ENCODE measurements at places on chromosomes 12 and 14.

DNA sequence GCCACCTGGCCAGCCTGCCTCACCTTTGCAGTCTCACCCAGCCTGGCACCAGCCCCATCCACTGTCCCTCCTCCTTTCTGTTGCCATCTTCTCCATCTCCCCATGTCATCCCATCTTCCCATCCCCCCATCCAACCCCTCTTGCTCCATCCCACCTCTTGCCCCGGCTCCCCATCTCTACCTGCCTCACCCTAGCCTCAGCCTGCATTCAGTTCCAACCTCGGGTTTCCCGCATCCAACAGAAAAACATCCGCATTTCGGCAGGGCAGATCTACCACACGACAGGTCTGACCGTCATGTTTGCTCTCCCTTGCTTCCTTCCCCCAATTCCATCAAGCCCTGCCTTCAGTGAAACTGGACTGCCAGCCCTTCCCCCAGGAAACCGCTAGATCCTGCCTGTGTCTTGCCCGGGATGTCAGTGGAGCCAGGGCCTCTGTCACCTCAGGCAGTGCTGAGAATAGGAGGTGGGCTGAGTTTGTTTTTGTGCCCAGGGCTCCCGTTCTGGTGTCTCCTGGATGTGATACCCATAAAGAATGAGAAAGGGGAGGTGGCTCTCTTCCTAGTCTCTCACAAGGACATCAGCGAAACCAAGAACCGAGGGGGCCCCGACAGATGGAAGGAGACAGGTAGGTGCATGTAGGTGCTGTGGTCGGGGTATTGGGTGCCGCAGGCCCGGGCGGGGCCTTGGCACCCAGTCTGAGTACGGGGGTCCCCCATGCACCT lies 2.5 kb downstream of the KCNH3 start:
- no peak for DNase-seq

GRCh38 chr14:63966407-63966806 lies 113.6 kb downstream of the SYNE2 start:
- DNase-seq = no peak

- no peak for DNase-seq
Measured at GRCh38 chr12:69913526-69913925, 88.5 kb downstream of the MYRFL start.

GRCh38 chr14:83870546-83871270 lies 1659.2 kb upstream of the FLRT2 start:
- no peak for DNase-seq

DNA sequence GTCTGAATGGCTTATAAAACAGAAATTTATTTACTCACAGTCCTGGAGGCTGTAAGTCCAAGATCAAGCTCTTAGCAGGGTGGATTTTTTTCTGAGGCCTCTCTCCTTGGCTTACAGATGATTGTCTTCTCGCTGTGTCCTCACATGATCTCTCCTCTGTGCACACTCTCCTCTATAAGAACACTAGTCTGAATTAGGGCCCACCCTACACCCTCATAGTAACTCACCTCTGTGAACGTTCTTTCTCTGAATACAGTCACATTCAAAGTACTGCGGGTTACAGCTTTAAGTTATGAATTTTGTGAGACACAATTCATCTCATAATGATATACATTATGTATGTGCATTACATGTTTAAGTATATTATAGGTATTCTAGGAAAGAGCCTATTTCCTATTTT lies 135.7 kb upstream of the ATXN7L3B start:
- DNase-seq = no peak

- no peak for DNase-seq
Measured at GRCh38 chr12:18294889-18295288, 33.6 kb downstream of the PIK3C2G start.

GRCh38 chr14:101599234-101599885 lies 38.1 kb downstream of the DIO3 start:
- DNase-seq = no peak

DNA sequence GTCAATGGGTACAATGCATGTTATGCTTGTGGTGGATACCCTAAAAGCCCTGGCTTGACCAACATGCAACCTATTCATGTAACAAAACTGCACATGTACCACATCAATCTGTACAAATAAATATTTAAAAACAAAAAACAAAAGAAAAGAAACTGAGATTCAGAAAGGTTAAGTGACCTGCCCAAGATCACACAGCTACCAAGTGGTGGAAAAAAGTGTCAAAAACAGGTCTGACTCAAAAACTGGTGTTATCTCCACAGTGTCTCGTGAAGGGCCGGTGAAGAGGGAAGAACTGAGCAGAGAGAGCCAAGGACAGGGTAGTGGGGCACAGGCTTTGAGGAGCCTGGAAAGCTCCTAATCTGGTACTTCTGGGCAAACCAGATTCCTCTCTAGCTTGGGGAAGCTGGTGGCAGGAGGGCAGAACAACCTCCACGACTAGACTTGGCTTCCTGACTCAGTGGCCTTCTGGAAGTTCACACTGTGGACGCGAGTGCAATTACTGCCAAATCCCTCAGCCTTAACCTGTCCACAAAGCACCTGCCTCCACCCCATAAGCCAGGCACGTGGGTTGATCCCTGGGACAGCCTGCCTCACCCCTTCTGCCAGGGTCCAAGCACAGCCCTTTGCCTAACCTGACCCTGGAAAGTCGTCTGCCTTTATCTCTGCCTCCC lies 15.6 kb downstream of the ZBTB39 start:
- no peak for DNase-seq

DNA sequence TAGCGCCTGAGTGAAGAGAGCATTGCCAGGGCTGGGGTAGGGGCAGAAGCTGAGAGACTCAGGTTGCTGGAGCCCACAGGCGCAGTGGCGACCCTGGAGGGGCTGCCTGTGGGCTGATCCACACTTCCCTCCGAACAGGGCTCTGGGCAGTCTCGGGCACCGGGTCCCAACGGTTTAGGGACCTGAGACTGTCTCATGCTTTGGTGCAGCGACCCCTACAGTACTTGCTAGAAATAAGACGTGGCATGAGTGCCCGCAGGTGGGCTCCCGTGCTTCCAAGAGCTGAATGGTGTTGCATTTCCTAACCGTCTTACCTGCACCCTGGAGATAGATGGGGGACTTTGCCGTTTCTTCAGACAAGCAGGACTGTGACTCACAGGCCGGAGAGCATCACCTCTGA lies 57.4 kb downstream of the AACS start:
- DNase-seq = no peak

GRCh38 chr14:58898655-58899316 lies 261.0 kb downstream of the DACT1 start:
- no peak for DNase-seq

DNA sequence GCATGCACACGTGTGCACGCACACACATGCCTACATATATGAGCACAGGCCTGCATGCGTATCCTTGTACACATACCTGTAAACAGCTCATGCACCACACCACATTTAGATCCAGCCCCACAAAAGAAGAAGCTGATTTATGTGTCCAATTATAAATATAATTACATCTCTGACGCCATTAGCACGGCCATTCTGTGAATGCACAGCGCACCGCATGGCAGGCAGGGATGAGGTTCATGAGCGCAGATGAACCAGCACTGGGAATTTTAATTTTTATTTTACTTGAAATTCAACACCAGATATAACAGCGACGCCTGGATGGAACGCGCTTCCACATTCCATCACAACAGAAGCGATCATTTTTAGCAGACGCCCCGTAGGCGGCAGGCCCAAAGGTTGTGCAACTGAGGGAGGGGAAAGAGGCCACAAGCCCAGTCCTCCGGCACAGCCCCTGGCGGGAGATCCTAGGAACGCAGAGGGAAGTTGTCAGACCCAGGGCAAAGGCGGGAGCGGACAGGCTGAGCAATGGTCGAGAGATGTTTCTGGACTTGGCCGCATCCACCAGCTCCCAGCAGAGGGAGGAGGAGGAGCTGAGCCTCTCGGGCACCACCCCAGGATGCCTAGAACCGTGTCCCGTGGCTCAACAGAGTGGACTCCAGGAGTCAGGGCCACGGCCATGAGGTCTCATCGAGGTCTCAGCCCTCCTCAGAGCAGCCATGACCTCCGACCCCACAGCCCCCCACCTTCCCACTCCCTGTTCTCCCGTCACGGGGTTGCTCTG lies 37.9 kb upstream of the GALNT9 start:
- no peak for DNase-seq

DNA sequence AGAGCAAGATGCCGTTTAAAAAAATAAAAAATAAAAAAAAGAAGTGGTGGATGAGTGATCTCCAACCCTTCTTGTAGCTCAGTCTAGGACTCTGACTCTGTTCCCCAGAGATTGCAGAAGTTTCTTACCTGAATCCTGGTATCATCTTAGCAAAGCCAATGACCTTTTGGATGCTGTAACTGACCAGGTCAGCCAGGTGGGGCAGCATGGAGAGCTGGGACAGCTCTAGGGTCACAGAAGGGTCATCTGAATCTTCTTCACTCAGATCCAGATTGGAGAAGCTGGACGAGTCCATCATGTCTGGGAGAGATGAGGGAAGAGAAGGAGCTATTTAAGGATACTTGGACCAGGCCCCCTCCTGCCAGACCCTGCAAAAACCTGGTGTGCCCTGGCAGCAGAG lies 35.8 kb upstream of the HDAC7 start:
- DNase-seq = no peak

DNA sequence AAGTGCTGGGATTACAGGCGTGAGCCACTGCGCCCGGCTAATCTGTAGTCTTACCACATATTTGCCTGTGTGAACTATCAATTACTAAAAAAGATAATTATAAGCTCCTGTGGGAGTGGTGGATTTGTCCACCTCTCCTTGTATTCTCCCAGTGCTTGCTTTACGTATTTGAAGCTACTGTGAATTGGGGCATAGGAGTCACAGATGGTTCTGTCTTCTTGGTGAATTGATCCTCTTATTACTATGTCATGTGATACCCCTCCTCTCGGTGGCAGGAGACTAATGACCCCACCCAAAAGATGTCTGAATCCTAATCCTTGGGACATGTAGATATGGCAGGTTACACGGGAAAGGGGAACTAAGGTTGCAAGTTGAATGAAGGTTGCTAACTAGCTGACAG lies 11.8 kb downstream of the GPR132 start:
- no peak for DNase-seq

- DNase-seq = no peak
Measured at GRCh38 chr12:113862590-113863454, 103.3 kb downstream of the RBM19 start.

GRCh38 chr12:124406043-124406442 lies 111.2 kb downstream of the RFLNA start:
- no peak for DNase-seq

GRCh38 chr12:42565633-42566032 lies 23.9 kb downstream of the PRICKLE1 start:
- no peak for DNase-seq

DNA sequence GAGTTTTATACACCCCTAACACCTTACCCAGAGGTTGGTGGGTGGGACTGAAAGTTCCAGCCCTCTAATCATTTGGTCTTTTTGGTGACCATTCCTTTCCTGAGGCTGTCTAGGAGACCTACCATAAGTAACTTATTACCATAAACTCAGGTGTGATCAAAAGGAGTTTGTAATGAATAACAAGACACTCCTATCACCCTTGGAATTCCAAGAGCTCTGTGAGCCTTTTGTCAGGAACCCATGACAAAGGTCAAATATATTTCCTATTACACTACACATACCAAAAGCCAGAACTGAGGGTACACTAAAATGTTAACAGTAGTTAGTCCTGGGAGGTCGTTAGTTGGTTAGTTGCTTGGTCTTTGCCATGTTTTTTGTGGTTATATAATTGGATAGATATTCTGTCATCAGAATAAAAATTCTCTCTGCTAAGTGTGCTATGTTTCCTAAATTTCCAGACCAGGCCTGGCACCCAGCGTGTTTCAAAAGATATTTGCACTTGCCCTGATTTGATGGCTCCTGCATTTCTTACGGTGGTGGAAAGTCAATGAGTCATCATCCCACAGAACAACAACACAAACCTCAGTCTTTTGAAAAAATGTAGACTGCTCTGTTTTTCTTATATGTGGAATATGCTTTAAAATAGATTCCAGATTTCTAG lies 27.0 kb upstream of the AKAP5 start:
- no peak for DNase-seq

DNA sequence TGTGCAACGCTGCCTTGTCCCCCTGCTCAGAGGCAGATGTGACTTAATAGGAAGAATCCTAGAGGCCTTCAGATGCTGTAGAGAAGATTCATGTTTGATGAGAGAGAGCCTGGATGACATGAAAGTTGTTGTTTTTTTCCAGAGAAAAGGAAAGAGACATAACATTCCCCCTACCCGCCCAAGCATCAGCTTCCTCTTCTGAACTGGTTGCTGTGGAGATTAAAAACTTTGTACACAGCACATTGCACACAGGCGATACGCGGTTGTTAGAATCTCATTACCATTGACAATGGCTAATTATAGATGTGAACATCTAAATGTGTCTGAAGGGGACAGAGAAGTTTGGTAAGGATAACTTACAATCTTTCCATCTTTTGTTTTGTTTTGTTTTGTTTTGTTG lies 13.6 kb upstream of the ETFBKMT start:
- no peak for DNase-seq

- no peak for DNase-seq
Measured at GRCh38 chr12:74111688-74112360, 425.8 kb upstream of the ATXN7L3B start.

Measured in activated CD4-positive, alpha-beta memory T cell treated with anti-CD3 and anti-CD28 coated beads, Interleukin-2, amount 10 ng/mL, durations not matched to agents 7 days and 5 days (primary cell).